Endothelial cell of umbilical vein (primary cell): ENCODE measurements at places on chromosomes 5 and 9. TPM values are rescaled to one million over a fixed set of nuclear protein-coding genes. Genes with fewer than 3 reads are reported as not detected.

The TCF7 gene
- 2.3 and 2.5 TPM in 2 replicates for total RNA-seq

The GRXCR2 gene
- not detected in 2 replicates for total RNA-seq

The LCN15 gene
- not detected in 2 replicates for total RNA-seq

DNA sequence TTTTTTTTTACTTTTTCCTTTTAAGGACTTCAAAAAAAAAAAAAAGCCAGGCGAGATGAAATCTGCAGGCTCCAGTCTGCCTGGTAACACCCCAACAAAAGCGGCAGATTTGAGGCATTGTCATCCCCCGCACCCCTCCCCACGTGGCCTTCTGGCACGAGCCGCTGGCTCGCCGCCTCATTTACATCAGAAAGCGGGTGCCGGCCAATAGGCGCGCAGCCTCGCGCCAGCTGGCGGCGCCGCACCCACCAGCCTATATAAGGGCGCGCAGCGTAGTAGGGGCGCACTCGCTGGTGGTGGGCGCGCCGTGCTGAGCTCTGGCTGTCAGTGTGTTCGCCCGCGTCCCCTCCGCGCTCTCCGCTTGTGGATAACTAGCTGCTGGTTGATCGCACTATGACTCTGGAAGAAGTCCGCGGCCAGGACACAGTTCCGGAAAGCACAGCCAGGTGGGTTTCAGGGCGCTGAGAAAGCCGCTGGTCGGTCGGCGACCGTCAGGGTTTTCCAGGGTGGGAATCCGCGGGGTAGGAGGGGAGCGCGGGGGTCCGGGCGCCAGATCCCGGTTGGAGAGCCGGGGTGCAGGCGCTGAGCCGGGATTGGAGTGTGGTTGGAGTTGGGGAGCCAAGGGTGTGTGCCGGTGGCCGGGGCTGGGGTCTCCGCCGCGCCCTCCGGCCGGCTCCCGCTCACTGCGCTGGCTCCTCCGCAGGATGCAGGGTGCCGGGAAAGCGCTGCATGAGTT lies at the start of gene GADD45G:
Gene GADD45G (plus strand): TSS at position 284 of the 736 bp plus-strand sequence. CDS start 110 bp downstream, at position 394.
- peak; percentile 61 for DNase-seq

- DNase-seq = no peak
Observed at GRCh38 chr9:73548201-73548600, 396.5 kb downstream of the ANXA1 start.

DNA sequence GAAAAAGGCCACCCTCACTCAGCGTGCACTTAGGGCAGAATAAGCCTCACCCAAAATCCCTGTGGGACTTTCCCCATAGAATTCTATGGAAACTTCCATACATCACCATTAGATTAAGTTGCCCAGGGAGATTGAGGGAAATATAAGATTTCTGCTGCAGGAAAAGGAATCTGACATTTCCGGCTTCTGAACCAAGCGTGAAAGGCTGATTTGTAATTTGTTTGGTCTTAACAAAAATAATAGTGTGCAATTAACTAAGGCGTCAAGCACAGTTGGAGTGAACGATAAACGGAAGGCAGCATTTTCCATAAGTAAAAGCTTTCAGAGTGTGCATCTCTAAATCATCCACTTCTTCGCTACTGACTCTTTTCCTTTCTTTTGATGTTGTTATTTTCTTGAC lies 14.0 kb downstream of the UBE2QL1 start:
- no peak for DNase-seq

DNA sequence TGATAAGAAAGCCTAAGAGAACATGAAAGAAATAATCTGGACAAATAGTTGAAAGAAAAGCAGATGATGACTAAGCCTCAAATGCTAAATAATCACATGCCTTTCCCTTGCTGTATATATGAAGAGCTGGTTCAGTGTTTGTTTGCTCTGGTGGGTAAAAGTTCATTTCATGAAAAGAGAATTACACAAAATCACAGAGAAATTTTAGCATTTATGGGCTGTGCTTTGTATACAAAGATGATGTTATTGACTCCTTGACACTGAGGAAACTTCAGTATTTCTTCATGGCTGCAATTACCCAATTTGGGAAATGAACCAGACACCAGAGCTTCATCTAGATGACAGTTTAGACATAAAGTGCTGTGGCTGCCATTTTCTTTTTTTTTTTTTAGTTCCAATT lies 527.2 kb downstream of the NR2F1-AS1 start:
- DNase-seq = no peak

DNA sequence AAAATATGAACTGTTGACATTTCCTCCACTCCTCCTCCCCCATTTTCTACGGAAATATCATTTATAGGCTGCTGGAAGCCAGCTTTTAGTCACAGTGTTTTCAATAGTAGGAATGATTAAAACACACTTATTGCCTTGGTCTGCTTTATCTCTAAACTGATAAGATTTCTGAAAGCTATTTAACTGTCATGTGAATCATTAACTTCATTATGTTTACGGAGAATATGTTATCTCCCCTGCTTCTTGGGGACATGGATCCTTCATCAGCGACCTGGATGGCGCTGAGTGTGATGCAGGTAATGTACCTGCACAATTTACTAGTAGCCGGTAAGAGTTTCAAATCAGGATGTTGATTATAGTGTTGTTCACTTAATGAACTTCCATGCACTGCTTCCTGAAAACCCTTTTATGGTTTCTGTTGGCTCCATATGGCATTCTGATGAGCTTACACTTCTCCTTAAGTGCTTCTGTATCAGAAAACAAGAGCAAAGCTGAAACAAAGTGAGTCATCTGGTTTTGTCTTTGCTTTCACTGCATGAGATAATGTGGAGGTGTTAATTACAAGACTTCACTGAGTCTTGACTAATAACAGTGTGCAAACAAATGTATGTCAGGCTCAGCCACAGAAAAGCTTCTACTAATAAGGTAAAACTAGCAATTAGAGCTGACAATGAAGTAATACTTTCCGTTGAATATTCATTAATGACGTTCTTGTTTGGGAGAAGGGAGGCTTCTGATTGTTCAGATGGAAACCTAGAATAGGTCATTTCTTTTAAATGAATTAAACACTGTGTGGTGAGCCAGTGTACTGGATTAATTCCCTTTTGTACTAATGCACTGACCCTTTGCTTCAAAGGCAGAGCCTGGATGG lies 162.4 kb upstream of the ZNF608 start:
- peak; percentile 77 for DNase-seq

GRCh38 chr9:71703172-71703872 lies 65.0 kb downstream of the CEMIP2 start:
- no peak for DNase-seq

- DNase-seq = no peak
Observed at GRCh38 chr5:139783436-139783965, 12.1 kb upstream of the PSD2 start.

- no peak for DNase-seq
Observed at GRCh38 chr9:7196467-7196866, 438.7 kb downstream of the KDM4C start.
